ENCODE measurements at places on chromosomes 6 and 20.
A peak's percentile ranks its signal among the peaks of the same experiment; 100 is the strongest.

- DNase-seq, result no peak
Measured at GRCh38 chr6:20657274-20657800, 123.1 kb downstream of the CDKAL1 start.

DNA sequence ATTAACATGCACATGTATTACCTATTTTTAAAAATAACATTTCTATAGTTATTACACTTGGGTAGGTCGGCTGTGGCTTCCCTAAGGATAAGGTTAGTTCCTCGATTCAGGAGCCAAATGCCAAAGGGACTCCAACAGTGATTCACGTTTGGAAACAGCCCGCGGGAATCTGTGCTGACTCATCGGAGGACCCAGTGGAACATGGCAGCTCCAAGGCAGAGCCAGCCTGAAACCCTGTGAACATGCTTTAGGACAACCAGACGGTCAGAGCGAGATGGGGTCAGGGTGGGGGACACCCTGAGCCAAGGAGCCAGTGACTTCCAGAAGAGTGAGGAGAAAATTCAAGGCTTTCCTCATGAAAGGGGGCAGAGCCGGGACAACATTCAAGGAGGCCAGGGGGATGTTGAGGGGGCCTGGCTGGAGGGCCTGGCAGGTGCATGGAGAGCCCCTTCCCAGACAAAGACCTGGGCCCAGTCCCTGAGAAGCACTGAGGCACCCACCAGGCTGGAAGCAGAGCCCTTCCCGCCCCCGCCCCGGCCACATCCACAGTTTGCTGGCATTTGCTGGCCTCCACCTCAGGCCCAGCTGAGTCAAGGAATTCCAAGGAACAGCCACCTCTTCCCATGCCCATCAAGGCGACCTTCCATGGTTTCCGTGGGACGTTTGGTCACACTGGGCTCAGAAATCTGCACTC, 133.2 kb downstream of the SNX5 start:
- no peak for DNase-seq

DNA sequence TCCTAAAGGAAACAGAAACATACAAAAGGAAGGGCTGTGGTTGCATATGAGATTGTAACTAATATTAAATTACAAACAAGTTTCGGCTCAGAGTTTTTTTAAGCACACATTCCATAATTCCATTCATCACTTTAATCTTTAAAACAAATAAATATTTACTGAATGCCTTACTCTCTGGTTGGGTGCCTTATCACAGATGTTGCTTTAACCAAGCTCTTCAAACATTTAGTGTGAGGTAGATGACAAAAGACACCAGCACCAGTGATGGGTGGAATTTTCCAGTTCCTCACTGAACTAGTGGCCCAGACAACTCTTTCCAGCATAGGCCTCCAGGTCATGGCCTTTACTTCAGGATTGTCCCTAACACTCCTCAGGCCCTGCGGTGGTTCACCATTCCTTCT, 58.7 kb downstream of the ARHGAP18 start:
- DNase-seq, result no peak

GRCh38 chr20:939606-940005, 23.5 kb upstream of the ANGPT4 start:
- DNase-seq, result no peak

DNA sequence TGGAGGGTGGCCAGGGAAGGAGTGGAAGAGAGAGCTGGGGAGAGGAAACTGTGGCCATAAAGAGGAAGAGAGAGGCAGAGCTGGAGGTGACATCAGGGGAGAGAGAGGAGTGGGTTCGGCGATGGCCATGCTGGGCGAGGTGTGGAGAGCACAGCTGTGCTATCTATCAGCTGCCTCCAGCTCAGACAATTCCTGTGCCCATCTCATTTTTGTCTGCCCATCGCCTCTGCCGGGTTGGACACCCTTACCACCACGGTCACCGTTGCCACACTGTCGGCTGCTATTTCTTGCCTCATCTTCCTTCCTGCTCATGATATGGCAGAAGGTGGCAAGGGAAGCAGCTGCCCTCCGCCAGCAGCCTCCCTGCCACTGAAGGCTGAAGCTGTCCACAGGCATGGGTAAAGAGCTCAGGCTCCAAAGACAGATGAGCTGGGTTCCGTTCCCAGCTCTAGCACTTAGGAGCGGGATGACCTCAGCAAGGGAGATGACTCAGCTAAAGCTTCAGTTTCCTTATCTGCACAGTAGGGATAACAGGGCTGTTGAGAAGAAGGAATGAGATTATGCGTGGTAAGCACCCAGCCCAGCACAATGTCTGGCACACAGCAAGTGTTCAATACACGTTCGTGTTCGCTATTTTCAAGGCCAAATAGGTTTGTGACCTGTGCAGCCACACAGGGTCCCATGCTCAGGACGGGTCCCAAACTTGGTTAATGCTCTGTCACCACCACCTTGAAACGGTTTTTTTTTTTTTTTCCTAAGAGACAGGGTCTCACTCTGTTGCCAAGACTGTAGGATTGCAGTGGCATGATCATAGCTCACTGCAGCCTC, 21.9 kb upstream of the TAF8 start:
- no peak for DNase-seq

DNA sequence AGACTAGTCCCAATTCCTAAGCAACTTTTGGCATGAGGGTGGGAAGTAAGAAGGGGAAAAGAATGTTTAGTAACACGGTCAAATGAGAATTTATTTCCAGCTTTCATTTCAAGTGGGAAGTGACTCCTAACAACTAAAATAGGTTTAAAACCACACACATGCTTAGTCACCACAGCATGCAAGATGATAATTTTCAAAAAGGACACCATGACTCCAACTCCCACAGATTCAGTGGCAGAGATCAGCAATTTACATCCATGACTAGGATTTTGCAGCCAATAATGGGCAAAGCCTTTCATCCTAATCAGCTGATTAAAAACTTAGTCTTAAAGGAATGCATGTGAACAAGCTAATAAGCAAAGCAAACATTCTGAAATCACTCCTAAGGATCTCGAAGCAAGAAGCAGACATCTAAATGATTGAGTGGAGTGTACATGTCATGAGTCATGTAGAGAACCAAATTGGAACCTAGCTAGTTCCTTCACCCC, 48.1 kb upstream of the GCLC start:
- peak; percentile 41 for DNase-seq

GRCh38 chr6:142518761-142519160, 217.0 kb downstream of the ADGRG6 start:
- DNase-seq, result no peak

- no peak for DNase-seq
Measured at GRCh38 chr20:48731536-48731935, 96.3 kb downstream of the PREX1 start.

- no peak for DNase-seq
Measured at GRCh38 chr6:16762550-16763477, 1.6 kb upstream of the ATXN1 start.

Measured in fibroblast of skin of left quadriceps (primary cell).